SHP77 treated with DMSO at 0.1 percent for 48 hours (cell line): ENCODE measurements at places on chromosomes 7 and 10.

- DNase-seq = peak; percentile 19
These were observed 119.5 kb downstream of the CPED1 start for GRCh38 chr7:121107923-121108498.

- DNase-seq = no peak
These were observed 50.8 kb downstream of the CAMK2B start for GRCh38 chr7:44274623-44274975.

DNA sequence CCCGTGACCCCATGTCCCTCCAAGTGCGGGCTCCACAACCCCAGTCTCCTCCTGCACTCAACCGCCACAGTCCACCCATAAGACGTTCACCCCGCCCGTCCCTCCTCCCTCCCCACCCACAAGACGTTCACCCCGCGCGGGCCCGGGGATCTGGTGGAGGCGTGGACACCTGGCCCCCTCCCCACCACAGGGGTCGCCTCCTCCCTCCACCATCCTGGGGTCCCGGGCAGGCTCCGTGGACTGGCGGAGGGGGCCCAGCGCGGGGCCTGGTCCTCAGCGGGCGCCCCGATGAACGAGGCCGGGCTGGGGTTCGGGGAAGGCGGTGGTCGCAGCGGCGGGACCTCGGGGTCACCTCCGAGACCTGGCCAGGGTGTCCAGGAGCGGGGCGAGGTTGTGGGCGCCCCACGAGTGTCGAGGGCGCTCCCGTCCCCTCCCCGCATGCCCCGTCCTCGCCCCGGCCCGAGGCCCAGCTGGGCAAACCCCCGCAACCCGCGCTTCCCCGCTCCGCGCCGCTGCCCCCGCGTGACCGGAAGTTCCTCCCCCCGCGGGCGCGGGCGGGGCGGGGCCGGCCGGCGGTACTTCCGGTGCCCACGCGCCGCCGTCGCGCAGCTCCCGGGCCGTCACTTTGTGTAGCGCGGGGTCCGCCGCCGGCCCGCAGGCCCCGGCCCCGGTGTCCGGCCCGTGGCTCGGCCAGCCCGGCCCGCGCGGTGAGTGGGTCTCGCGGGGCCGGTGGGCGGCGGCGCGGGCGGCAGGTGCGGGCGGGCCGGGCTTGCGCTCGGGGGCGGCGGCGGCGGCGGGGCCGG lies at the start of gene ZNF316:
Gene ZNF316, plus strand, starts transcription at position 578 of the 803 bp plus-strand sequence. CDS start 5,092 bp downstream, outside the sequence.
- no peak for DNase-seq

DNA sequence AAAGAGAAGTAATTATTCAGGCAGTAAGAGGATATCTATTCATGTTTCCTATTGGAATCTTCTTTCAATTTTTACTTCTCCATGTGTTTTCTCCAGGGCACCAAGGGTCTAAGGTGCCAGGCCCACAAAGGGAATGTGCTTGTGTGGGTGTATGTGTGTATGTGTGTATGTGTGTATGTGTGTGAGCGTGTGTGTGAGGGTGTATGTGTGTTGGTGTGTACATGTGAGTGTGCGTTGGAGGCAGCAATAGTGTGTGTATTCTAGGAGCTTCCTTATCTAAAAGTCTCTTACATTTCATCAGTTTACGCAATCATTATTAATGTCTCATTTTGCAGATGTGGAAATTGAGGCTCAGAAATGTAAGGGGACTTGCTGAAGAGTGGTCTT lies 28.3 kb downstream of the RAMP3 start:
- no peak for DNase-seq

DNA sequence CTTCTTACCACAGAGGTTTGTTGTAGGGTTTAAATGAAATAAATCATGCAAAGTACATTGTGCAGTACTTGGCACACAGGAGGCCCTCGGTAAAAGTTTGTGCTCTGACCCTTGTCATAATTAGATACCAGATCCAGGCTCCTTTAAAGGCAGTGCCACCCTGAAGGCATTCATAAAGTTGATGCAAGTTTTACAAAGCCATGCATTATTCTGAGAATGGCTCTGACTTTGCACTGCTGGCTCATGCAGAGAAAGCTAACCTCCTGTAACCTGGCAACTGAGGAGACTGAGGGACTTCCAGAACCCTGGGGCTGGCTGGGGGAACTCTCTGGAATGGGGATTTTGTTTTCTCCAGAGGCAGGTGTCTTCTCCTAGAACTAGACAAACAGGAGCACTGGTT lies 570.9 kb downstream of the CCSER2 start:
- DNase-seq = no peak

DNA sequence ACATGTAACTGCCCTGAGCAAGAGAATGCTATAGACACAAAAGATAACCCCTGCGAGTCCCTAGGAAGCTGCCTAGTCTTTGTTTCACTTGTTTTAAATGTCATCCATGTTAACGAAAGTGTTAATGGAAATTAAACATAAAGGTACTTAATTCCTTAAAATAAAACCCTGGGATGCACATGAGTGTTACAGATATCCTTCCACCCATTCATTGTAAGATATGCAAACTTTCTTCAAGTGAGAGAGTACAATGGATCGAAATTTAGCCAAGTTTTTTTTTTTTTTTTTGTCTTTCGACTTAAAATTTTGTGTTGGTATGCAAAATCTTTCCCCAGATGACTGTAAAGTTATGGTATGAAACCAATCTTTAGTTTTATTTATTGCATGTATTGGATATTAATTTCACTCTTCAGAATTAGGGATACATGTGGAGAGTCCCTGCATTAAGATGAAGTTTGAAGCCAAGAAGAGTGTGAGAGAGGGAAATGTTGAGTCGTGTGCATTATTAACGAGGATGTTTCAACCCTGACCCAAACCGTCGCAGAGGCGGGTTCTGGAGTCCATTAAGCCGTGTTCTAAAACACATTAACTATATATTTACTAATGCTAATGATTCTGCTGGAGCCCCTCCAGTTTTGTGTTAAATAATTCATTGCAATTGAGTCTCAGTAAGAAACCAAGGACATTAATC lies 1.6 kb downstream of the CDK14 start:
- DNase-seq = no peak

- no peak for DNase-seq
These were observed 8.5 kb upstream of the SFR1 start for GRCh38 chr10:104113376-104113956.

GRCh38 chr10:43282881-43283280 lies 16.0 kb upstream of the RASGEF1A start:
- no peak for DNase-seq

GRCh38 chr7:84529480-84530205 lies 335.1 kb upstream of the SEMA3A start:
- no peak for DNase-seq

GRCh38 chr7:24778543-24779282 lies 21.4 kb upstream of the GSDME start:
- no peak for DNase-seq

DNA sequence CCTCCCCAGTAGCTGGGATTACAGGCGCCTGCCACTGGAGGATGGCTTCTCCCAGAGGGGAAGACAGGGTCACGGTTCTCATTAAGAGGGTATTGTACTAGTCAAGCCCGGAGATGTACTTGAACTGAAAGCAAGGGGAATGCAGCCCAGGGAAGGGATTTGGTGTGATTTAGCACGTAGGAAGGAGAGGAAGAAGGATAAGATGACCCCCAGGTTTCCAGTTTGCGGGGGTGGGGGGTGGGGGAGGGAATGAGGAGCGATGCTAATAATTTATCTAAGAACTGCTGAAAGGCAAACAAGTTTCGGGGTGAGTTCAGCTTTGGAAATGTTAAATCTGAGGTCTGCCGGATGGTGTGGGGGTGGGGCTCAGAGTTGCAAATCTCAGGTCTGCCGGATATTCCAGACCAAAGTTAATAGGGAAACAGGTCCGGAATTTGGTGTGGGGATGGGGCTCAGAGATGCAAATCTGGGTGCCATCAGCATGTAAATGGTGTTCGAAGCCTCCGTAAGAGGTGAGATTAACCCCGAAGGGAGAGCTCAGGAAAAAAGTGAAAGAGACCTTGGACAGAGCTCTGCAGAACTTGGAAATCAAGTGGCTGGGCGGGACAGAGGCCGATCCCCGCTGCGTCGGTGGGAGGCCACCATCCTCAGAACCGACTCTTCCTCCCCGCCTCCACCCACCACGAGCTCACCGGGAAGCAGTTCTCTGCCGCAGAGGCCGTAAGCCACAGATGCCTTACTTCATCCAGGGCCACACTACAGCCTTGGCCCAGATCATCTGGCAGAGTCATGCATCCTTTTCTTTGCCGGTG lies 1.6 kb upstream of the SEPHS1 start:
- DNase-seq = no peak

- DNase-seq = no peak
These were observed 1136.8 kb upstream of the AUTS2 start for GRCh38 chr7:68461430-68461829.

GRCh38 chr7:99997545-99998137 lies 17.8 kb upstream of the ZKSCAN1 start:
- DNase-seq = no peak

DNA sequence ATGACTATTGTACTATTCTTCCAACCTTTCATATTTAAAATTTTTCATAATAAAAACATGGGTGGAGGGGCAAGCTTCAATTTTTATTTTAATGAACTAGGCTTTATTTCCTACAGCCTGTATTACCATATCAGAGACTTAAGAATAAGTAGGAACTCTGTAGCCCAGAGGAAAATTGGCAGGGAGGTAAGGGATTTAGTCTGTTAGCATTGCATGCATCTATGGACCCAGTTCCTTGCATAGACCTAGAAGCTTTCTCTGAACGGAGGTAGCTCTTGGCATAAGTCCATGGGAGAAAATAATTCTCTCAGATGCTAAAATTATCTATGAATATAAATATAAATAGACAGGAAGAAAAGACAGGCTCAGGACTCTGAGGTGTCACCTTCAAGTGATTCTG lies 31.4 kb upstream of the CCDC6 start:
- no peak for DNase-seq

DNA sequence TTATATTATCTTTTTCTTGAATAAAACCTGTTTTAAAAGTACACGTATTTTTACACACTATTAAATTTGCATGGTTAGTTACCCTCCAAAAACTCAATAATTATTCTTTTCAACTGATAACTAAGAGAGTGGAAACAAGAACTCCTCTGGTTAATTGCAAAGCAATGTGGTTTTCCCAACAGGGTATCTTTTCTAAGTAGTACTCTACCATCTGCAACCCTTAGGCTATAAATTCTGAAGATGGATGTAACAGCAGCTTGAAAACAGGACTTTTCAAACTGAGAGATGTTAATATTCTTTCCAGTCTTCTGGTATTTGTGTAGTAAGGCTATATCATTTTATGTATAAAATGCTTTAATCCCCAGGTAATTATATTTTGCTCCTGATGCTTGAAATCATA lies 916.1 kb upstream of the POT1 start:
- no peak for DNase-seq

DNA sequence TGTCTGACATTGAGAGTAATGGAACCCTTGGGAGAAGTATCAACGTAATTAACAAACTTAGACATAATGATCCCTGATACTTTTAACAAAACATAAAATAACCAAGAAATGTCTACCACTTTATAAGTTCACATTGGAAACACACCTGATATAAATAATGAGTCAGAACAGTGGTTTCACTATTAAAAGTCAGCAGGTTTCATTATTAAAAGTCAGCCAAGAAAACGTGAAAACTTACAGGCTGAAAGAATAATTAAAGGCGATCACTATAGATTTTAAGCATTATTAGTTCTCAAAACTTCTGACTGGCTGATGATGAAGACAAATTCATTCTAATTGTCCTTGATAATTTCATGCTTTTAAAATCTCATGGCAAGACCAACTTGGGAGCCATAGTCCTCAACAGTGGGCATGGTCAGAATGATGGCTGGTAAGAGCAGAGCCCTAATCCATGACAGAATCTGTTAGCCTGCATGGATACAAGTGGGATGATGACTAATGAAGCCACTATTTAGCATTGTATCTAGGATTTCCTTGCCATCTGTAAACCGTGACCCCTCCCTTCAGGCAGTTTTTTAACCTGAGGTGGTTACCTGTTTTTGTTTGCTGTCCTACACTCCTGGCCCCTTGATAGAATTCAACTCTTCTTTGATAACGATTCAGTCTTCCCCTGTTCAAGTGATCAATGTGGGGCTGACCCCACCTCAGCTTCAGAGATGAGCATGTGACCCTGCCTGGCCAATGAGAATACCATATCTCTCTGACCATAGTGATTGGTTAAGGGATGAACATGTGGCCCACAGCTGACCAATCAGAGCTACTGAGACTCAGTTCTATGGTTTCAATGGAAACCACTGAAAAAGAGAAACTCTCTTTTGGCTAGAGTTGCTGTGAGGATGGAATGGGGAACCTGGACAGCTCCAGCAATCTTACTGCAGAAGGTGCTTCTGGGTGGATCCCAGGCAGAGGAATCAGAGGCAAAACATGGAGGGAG lies 151.0 kb downstream of the PLPP4 start:
- no peak for DNase-seq

DNA sequence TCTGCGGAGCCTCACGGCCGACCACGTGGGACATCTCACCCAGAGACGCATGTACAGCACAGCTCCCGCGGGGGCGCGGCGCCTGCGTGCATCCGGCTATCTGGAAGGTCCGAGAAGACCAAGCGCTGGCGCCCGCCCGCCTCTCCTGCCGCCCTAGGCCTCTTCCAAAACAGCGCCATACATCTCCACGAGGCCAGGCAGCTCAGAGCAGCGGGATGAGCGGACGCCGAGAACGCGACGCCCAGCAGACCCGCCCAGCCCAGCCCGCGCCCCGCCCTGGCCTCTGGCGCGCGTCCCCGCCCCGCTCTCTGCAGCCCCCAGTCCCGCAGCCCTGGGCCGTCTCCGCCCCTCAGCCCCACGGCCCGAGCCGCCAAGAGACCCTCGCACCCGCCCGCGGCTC lies 20.3 kb upstream of the LANCL2 start:
- no peak for DNase-seq

DNA sequence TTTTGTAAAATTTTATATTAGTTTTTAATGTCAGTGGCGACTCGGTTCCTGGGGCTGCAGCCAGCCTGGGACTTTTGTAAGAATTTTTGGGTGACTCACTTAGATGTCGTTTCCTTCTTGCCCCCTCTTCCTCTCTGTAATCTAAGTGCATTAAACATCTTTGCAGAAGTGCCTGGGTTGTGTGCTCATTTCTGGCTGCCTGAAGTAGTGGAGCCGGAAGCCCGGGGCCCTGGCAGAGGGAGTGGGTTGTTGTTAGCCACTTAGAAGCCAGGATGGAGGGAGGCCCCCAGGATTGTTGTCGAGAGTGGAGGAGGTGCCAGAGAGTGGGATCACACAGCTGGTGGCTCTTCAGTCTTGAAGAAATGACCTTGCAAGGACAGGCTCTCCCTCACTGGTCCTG lies 11.0 kb upstream of the TRIM8 start:
- no peak for DNase-seq

GRCh38 chr7:82263920-82264782 lies 179.4 kb downstream of the CACNA2D1 start:
- DNase-seq = no peak

DNA sequence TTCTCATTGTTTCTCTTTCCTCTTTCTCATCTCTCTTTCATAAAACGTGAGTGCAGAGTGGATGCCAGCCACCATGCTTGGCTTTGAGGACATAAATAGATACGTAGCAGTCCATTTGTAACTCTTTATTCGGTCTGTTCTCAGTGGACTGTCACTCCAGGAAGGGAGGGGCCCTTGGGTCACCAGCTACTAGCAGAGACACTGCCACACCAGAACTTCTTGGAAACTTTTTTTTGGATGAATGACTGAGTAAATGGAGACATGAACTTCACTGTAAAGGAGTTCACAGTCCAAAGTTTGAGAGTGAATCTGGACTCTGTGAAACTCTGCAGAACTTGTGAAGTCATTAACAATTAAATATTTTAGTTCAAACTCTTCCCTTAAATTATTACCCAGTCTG lies 20.2 kb downstream of the CHN2 start:
- no peak for DNase-seq
